ENCODE measurements at places on chromosomes 5 and 9.

- no peak for DNase-seq
Observed at GRCh38 chr9:75133396-75133795, 45.1 kb downstream of the OSTF1 start.

- DNase-seq = no peak
Observed at GRCh38 chr9:3977614-3978112, 322.2 kb downstream of the GLIS3 start.

DNA sequence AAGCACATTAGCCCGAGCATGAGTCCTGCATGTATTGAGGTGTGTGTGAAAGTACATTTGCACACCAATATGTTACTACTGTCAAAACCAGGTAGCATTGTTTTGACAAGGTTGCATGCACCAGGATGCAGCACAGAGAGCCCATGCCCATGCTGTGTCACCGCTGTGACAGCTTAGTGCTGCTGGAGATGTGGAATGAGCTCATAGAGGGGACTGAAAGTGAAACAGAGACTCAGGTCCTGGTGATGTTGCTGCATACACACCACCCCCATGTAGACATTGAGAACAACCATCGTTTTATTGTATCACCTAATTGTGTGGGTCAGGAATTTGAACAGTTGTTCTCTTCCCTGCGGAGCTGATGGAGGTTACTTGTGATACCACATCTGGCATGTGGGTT is 53.0 kb downstream of the GADD45G start:
- no peak for DNase-seq

DNA sequence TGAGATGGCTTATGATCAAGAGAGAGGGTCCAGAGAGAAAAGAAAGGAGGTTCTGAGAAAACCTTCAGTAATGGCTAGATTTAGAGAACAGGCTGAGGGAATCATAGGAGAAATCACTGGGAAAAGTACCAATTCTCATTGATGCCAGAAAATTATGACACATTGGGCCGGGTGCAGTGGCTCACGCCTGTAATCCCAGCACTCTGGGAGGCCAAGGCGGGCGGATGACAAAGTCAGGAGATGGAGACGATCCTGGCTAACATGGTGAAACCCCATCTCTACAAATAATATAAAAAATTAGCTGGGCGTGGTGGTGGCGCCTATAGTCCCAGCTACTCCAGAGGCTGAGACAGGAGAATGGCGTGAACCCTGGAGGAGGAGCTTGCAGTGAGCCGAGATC is 29.5 kb upstream of the PLIN2 start:
- DNase-seq = no peak

GRCh38 chr9:98912450-98912849 is 31.3 kb upstream of the COL15A1 start:
- no peak for DNase-seq

DNA sequence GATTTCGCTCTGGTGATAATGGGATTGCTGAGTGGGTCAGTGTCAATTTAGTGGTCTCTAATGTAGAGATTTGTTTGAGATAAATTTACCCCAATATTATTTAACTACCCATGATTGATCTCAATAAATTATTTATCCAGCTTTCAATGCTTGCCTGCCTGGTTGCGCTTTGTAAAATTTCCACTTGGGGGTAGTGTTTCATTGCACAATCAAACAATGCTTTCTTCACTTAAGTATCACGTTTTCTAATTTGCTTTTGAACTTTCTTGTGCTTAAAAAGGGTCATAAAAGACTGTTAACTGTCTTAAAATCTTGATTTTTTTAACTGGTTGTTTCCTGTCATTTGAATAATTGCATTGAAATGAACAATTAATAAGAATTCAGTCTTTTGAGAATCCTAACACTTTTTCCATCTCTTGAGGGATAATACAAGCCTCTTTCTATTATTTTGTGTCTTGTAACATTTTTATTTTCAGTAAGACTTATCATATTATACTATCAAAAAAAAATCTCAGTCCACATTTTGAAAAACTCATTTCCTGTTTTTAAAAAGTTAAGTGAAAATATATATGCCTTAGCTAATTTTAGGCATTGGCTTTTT is 18.7 kb downstream of the HSD17B4 start:
- DNase-seq = peak; percentile 5

- no peak for DNase-seq
Observed at GRCh38 chr5:56190497-56190896, 42.6 kb downstream of the ANKRD55 start.
